ENCODE measurements at places on chromosomes 2 and 18. TPM values are rescaled to one million over a fixed set of nuclear protein-coding genes. Genes with fewer than 3 reads are reported as not detected.

SPATA3 gene
- total RNA-seq: not detected

DNA sequence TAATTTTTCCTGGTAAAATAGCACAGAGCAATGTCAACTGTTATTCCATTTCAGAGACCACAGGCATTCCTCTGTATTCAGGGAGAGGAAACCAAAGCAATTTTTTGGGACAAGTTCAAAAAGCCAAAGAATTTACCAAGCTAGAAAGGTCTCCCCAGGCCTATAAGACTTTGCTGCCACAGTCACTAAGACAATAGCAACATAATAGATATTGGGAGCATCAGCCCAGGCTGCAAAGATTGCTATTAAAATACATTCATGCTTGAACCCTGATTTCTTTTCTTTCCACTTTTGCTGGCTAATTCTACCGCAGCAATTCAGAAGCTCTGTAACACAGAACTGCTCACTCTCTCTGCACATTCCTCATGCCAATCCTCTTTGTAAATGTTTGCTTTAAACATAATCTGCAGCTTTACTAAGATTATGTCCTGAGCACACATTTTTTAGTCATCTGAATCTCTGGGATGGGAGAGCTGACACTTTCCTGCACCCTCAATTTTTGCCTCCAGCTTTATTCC, 76.3 kb downstream of the CLHC1 start:
- DNase-seq: no peak

- DNase-seq: no peak
Measured at GRCh38 chr2:147679955-147680531, 164.8 kb upstream of the ACVR2A start.

GRCh38 chr2:138042311-138042710, 78.0 kb downstream of the HNMT start:
- DNase-seq: no peak

DNA sequence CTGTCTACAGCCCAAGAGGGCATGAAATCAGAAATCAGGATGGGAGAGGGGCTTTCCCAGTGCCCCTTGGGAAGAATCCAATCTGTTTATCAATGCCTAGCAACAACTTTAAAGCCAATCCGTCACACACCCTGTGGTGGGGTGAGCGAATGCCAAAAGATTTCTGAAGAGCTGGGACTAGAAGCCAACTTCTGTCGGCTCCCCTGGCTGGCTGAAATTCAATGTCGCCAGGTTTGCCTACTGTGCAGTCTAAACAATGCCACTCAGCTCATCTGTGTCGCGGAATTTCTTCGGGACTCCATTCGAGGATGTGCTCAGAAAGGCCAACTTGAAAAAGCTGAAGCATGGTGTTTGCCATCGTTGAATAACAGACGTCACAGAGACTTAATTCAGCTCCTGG, 31.5 kb upstream of the NCKAP5 start:
- DNase-seq: peak; percentile 31

CCDC68 gene
- total RNA-seq: 1.4 TPM

DNA sequence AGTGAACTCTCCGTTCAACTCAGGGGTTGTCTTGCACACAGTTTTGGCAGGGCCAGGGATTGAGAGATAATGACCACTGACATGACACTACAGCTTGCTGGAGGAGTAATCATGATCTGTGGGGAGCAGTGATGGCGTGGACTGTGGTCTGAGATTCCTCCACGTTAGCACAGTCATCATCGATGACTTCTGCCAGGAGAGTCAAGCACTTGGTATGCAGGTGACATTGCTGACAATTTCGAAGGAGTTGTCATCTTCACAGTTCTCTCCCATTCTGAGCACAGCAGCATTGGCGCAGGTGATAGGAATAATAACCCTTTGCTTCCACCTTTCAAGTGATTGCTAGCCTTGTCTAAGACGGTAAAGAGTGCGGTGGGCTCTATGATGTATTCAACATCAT, 79.8 kb downstream of the SGPP2 start:
- DNase-seq: no peak

- no peak for DNase-seq
Measured at GRCh38 chr18:48600456-48601090, 61.7 kb downstream of the CTIF start.

GRCh38 chr2:186407611-186408010, 78.4 kb upstream of the ZC3H15 start:
- DNase-seq: no peak

- no peak for DNase-seq
Measured at GRCh38 chr2:100784681-100785080, 35.3 kb upstream of the NPAS2 start.

FER1L5 gene
- 0.11 TPM for total RNA-seq

- no peak for DNase-seq
Measured at GRCh38 chr2:160206436-160206835, 6.4 kb upstream of the ITGB6 start.

DNA sequence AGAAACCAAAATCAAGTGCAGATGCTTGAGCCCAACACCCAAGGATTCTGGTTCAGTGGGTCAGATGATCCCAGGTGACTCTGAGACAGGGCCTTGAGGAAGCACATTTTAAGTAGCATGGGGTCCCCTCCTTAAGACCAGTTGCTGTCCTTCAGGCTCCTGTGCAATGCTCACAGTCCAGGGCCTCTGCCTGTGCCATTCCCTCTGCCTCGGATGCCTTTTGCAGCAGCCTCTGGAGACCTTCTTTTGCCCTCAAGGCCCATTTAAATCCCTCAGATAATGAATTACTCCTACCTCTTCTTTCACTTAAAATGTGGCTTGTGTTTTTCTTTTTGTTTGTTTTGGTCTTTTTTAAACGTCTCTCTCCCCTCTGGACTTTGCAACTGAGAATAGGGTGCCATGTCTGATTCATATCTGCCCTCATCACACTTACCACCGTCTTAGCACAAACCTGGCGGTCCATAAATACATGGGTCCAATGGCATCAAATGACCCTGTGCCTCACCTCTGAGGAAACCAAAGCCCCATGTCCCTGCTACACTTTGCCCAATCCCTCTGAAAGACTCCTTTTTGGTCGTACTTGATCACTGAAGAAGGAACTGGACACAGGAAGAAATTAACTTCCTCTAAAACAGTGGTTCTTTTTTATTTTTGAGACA, 14.2 kb downstream of the ACTG2 start:
- no peak for DNase-seq

DNA sequence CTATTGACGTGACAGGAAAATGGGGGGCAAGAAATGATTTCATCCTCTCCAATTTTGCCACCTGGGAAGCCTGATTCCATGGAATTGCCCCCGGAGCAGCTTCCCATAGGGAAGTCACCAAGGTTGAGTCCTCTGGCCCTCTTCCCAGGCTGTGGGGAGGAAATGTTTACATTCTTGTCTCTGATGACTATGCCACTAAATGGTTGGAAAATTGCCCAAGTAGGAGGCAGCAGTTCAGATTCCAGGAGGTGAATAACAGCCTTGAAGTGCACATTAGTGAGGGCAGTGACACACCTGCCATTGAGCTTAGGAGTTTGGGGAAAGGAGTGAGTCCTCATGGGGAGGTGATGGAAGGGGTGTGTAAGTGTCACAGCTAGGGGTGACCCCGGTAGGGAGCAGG, 449.2 kb upstream of the DCC start:
- DNase-seq: no peak

- no peak for DNase-seq
Measured at GRCh38 chr2:39738936-39739335, 40.1 kb downstream of the THUMPD2 start.

DNA sequence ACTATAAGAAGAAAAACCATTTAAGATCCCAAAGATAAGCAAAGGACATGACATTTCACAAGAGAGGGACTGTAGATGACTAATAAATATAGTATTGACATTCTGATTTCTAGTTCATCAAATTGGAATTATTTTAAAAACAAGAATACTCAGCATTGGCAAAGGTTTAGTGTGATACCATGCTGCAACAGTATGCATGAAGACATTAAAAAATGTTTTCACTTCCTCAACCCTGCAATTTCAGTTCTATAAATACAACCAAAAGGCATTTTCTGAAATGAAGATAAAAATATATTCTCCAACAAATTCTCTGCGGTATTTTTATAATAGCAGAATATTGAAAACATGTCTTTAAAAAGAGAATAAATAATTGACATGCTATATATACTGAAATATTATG, 2.1 kb downstream of the C2orf81 start:
- DNase-seq: no peak

- no peak for DNase-seq
Measured at GRCh38 chr2:214379227-214379626, 31.6 kb upstream of the VWC2L start.

- no peak for DNase-seq
Measured at GRCh38 chr2:69059731-69060290, 46.8 kb downstream of the ANTXR1 start.

RASGRP3 gene
- total RNA-seq: 31.2 TPM

DNA sequence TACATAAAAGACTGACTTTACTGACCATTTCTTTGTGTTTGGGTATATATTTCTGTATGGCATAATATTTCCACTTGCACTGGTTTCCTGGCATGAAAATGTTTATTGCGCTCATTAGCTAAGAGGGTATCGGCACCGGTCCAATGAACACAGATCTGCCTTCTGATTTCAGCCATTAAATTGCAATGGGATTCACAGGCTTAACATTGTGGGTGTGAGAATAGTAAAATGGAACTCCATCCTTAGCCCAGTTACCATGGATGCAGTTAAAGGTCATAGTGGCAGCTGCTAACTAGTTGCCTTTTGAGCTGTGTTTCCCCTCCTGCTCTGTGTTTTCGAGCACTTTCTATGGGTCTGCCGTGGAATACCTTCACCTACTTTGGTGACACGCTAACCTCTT, 352.6 kb upstream of the POU3F3 start:
- no peak for DNase-seq

DNA sequence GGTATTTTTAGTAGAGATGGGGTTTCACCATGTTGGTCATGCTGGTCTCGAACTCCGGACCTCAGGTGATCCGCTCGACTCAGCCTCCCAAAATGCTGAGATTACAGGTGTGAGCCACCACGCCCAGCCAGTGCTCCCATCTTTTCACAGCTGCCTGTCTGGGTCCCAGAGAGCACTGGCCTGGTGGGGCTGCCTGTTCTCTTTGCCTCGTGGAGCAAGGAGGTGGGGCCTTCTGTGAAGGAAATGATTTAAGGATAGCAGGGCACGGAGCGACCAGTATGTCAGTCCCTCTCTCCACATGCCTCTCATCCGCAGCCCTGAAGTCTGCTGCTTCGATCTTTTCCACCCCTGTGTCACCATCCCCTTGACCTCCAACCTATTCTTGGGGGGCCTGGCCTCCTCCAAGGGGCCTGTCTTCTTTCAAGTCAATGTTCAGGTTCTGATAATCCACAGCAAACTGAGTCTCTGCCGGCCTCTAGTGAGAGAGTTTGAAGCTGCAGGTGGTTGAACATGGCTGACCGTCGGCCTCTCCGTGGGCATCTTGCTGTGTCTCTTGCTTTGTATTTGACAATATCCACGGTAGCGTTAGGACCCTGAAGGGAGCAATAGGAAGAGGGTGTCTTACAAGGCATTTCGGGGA, 28.2 kb upstream of the GIGYF2 start:
- DNase-seq: no peak

DNA sequence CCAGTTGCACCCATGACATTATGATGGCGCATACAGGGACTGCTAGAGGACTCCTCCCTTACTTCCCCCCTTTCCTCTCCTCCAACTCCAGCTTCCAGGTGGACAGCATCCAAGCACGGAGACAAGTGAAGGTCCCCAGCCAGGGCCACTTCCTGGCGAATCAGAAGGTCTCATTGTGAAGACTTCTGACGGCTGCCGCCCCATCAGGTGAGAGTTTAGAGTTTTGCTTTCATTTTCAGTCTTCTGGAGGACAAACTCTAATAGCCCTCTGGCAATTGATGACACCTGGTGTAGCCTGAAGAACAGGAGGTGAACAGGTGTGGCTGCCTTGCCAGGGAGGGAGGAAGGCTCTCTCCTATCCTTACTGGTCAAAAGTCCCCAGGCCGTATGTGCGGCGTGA, 77.3 kb upstream of the KCNH7 start:
- no peak for DNase-seq

DNA sequence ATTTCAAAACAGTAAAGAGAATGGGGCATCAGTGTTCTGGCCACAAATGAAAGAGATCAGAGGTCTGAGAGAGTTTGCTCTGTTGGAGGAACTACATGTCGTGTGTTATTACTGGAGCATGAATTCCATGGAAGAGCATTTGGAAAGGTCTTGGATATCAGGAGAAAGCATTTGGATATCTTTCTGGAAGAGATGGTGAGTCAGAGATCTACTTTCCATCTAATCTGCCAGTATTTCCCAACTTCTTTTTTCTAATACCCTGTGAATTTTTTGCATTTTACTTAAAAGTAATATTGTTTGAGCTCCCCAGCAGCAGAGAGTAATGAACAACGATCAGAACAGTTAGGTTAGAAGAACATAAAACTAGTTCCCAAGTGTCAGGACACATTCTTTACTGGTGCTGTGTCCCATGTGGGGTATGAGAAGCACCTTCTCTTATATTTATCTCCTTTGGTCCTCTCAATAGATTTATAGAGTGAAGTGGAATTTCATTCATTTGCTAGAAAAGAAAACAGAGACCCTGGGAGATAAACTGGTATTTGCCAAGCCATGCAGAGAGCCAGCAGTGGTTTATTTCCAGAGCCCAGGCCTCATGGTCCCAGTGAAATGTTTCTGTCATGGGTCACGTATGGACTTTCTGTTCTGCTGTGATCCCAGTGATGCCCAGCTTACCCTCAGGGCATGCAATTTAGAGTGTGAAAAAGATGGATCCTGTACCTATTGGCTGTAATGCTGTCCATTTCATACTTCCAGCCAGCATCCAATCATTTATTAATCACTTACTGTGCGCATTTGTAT, 130.8 kb upstream of the NT5C1B start:
- DNase-seq: no peak

MC4R gene
- total RNA-seq: not detected

SERPINB7 gene
- not detected for total RNA-seq

DNA sequence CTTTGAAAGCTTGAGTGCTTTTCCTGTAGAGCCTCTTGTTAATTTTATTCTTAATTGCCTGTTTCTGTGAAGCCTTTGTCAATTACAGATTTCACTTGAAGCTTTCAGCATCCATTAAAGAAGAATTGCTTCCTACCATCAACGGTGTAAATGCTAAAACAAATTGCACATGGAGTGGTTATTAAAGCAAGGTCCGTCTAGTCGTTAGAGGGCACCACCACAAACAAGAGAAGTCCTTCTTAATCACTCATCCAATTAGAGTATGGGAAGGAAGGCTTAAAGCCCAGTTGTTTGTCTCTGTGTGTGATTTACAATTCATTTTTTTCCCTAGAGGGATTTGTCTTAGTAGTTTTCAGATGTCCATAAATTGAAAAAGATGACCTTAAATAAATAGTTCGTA, 1.6 kb downstream of the KCNJ3 start:
- DNase-seq: no peak

ABCG8 gene
- total RNA-seq: not detected

GRCh38 chr18:24063121-24063731, 48.7 kb downstream of the TTC39C start:
- DNase-seq: no peak

GRCh38 chr2:118242216-118242615, 153.9 kb downstream of the INSIG2 start:
- DNase-seq: no peak
